ENCODE measurements at places on chromosomes 1 and 21.

DNA sequence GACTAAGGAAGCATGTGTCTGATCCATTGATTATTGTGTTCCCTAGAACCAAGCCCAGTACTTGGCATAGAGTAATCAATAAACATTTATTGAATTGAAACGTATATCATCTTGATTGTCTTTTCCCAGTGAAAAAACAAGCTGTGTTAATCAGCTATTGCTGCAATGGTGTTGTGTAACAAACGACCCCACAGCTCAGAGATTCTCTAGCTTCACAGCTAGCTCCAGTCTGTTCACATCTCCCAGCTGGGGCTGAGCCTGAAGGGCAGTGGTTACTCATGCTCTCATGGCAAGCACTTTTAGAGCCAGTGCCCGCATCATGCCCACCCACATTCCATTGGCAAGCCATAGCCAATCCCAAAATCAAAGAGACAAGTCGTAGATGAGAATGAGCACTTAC lies 237.4 kb upstream of the RAB4A start:
- no peak for DNase-seq

- DNase-seq = no peak
Observed at GRCh38 chr1:229114315-229114714, 156.6 kb upstream of the RAB4A start.

DNA sequence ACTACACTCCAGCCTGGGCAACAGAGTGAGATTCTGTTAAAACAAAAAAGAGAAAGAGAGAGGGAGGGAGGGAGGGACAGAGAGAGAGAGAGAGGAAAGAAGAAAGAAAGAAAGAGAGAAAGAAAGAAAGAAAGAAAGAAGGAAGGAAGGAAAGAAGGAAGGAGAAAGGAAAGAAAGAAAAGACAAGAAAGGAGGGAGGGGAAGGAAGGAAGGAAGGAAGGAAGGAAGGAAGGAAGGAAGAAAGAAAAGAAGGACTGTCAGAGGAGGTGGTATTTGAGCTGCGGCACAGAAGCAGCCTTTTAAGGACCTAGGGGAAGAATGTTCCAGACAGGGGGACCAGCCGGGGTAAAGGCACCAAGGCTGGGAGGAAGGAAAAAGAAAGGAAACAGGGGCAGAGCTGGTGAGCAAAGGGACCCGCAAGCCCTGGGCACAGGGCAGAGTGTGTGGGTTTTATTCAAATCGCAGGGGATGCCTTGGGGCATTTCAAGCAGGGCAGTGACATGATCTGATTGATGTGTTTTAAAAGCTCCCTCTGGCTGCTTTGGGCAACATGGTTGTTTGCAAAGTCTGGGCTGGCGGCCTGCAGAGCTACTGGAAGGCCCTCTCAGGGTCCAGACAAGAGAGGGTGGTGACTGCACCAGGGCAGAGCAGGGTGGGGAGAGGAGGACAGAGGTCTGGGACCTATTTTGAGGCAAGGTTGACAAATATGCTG lies 176.9 kb upstream of the VAMP3 start:
- DNase-seq = no peak

DNA sequence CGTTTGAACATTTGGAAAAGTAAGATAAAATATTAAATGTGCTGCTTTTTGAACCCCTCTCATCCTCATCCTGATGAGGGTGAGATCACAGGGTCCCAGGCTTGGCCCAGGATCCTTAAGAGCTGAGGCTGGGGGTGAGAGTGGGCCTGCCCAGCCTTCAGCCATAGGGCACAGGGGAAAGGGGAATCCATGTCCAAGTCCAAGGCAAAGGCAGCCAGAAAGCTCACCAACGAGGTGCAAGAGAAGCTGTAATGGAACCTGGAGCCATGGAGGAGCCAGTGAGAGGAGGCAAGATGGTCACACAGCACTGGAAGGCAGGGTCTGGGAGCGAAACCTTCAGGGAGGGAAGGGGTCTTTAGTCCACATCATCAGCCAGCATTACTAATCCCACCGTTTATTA lies 191.9 kb downstream of the RRAGC start:
- no peak for DNase-seq

GRCh38 chr1:83718338-83718737 lies 280.6 kb downstream of the TTLL7 start:
- no peak for DNase-seq

GRCh38 chr1:199264283-199264682 lies 625.4 kb downstream of the PTPRC start:
- DNase-seq = no peak

DNA sequence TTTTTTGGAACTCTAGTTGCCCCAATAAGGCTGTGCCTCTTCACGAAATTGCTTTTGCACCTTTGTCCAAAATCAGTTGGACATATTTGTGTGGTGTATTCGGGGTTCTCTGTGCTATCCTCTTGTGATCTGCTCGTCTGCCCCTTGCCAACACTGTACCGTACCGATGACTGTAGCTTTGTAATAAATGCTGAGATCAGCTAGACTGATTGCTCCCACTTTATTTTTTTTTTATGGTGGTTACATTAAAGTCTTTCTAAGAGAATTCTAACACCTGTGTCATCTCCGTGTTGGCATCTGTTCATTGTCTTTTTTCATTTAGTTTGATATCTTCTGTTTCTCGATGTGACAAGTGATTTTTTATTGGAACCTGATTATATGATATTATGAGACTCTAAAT lies 94.1 kb downstream of the ADARB1 start:
- DNase-seq = no peak

DNA sequence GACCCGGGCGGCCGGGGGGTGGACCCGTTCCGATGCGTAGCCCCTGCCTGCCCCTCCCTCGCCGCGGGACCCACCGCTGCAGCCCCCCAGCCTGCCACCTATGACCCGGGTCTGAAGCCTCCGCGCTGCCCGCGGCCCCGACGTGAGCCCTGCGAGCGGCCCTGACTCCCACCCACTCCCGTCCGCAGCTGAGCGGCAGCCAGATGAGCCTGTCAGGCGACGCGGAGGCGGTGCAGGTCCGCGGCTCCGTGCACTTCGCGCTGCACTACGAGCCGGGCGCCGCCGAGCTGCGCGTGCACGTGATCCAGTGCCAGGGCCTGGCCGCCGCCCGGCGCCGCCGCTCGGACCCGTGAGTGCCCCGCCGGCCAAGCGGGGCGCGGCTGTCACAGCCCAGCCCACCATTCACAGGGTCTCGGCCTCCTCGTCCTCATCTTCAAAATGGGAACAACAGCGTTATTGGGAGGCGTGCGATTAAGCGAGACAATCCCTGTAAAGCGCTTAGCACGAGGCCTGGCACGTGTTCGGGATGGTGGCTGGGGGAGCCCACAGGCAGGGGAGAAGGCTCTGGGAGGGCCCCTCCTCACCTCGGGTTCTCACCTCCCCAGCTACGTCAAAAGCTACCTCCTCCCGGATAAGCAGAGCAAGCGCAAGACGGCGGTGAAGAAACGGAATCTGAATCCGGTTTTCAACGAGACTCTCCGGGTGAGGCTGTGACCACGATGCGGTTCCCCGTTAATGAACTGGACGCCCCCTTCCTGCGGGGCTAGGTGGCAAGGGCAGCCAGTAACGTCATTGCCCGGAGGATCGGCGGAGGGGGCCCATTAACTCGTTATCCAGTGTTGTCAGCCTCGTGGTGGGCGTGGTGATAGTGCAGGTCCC lies 8.2 kb downstream of the SYTL1 start:
- peak; percentile 57 for DNase-seq

- no peak for DNase-seq
Observed at GRCh38 chr1:51642739-51643142, 25.8 kb downstream of the OSBPL9 start.

DNA sequence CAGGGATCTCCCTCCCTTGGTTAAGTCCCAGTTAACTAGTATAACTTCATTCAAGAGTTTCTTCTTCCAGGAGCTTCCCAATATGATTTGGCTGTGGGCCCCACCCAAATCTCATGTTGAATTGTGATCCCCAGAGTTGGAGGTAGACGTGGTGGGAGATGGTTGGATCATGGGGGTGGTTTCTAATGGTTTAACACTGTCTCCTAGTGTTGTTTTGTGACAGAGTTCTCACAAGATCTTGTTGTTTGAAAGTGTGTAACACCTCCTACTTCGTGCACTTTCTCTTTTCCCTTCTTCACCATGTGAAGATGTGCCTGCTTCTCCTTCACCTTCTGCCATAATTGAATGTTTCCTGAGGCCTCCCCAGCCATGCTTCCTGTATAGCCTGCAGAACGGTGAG lies 251.8 kb upstream of the FGGY start:
- DNase-seq = no peak

- peak; percentile 88 for DNase-seq
Observed at GRCh38 chr1:11273595-11274234, 717 bp downstream of the UBIAD1 start.

GRCh38 chr1:201353186-201353940 lies 24.1 kb downstream of the TNNT2 start:
- no peak for DNase-seq

DNA sequence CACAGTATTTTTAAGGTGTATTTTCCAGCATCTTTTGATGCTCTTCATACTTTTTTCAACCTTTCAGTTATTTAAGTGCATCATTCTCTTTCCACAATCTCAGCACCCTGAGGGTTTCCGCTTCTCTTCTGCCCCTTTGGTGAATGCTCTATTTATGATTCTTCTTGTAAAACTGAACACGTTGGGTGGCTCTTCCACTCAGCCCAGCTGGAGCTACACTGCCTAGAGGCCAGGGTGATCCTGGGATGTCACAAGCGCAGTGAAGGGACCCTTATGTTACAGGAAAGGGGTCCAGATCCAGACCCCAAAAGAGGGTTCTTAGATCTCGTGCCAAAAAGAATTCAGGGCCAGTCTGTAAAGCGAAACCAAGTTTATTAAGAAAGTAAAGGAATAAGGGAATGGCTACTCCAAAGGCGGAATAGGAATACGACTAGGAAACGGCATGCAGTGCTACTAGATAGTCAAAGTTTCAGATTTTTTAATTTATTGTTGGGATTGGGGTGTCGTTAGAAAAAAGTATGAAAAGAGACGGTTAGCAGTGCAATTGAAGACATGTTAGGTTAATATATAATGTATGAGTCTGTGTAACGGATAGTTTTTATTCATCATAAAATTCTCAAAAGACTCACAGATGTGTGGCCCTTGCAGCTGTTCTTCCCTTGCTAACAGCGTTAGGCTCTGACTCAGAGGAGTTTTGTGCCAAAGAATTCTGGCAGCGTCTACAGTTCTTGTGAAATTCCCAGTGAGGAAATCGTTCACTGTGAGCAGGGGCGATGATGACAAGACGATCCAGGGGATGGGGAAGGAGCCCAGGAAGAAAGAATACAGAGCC lies 14.4 kb upstream of the ERVH48-1 start:
- no peak for DNase-seq

GRCh38 chr21:34176448-34176847 lies 103.1 kb downstream of the MRPS6 start:
- no peak for DNase-seq

DNA sequence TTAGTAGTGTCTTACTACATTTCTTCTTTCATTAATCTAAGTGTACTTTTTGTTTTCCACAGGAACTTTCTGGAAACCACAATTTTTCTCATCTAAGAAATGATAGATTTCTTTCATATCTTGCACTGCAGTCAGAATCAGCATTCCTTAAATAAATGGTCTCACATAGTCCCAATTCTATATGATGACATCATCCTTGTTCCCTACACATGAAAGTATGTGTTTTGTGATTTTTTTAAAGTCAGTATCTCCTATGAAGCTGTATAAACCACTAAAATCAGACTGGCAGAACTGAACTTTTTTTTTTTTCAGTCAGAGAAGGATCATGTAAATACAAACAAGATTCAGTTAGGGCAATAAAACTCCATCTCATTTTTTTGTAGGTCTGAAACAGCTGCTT lies 742.6 kb upstream of the CXADR start:
- no peak for DNase-seq

GRCh38 chr1:9042272-9042671 lies 16.0 kb upstream of the SLC2A7 start:
- DNase-seq = no peak

GRCh38 chr1:62727656-62728407 lies 39.6 kb upstream of the DOCK7 start:
- no peak for DNase-seq

DNA sequence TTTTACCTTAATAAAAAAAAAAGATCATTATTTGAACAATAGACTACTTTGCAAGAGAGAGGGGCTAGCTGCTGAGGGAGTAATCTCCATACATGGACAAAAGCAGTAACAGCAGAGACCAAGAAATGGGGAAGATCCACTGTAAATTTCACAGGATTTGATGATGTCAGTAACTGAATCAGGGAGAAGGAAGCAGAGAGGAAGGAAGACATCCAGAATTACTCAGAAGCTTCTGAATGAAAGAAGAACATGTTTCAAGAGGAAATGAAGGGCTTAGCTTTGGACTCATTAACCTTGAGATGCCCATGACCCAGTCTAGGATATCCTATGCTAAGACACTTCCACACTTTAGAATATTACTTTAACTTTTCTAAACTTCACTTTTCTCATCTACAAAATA lies 60.4 kb downstream of the SLC44A5 start:
- DNase-seq = no peak

- DNase-seq = peak; percentile 1
Observed at GRCh38 chr1:248924696-248925532, 18.9 kb downstream of the PGBD2 start.

- no peak for DNase-seq
Observed at GRCh38 chr1:160520582-160520981, 2.5 kb downstream of the SLAMF6 start.

DNA sequence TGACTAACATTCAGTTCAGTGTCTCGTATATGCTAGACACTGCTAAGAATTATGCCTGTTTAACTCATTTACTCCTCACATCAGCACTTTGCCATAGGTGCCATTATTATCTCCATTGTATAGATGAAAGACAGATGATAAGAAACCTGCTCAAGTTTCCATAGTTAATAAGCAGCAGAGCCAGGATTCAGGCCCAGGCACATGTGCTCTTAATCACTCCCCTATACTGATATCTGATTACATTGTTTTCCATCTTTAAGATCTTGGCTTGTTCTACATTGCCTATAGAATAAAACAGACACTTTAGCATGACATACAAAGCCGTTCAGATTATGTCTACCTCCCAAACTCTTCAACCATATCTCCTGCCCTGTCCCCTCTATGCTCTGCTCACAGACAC lies 30.5 kb upstream of the USH2A start:
- no peak for DNase-seq

DNA sequence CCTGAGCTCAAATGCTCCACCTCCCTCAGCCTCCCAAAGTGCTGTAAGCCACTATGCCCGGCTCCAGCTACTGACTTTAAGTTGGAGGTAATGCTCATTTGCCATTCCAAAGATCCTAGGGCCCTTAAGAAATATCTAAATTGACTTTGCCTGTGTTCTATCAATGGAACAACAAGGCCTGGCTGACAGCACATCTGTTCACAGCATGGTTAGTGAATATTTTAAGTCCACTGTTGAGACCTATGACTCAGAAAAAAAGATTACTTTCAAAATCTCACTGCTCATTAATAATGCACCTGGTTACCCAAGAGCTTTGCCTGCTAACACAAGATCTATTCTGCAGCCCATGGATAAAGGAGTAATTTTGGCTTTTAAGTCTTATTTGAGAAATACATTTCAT lies 3.5 kb upstream of the SSX2IP start:
- DNase-seq = no peak

DNA sequence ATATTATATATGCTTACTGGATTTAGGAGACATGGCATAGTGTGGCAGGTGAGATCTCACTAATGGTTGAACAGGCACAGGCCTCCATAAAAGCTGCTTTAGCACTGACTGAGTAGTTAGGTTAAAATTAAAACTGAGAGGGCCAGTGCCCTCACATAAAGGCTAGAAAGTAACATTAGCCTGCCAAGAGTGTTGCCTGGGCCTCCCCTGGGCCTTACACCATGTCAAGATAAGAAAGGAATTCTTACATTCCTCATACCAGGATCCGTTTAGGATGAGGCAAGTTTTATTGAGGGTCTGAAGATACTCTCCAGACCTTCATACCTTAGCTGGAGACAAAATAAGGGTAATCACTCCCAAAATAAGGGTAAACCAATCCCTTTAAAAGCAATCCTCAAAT lies 1011.8 kb downstream of the PLA2G4A start:
- DNase-seq = no peak

Measured in NCI-H510A treated with DMSO at 0.1 percent for 48 hours (cell line).